Fibroblast of the conjunctiva (primary cell): ENCODE measurements at places on chromosomes 12 and 14.

DNA sequence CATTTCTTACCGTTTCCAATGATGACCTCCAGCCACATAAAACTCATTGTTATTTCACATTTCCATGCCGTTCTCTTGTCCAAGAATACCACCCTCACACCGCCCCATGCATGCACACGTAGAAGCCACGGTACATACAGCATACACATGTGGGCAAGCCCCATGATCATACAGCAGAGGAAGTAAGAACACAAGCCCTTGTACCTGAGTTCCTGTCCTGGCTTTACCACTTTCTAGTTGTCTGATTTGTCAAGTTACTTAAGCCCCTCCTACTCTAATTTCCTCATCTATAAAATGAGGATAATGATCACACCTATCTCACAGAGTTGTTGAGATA lies 59.9 kb downstream of the DUSP16 start:
- no peak for DNase-seq

- no peak for DNase-seq
These were observed 39.9 kb downstream of the MAX start for GRCh38 chr14:65062096-65063075.

DNA sequence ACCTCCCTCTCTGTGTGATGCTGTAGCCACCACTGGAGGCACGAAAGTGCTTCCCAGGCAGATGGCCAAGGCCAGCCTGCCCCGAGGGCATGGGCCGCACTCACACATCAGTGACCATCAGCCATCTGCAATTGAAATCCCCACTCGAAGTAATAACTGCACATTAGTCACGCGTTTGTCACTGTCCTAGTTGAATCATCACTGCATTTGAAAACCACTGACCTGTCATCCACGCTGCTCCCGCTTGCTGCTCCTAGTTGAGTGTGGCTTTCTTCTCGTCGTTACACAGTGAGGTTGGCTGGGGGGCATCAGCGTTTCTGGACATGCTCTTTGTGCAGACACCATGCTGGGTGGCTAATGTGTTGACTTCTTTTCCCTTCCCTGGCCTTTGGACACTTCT lies 176.1 kb downstream of the ADGRD1 start:
- no peak for DNase-seq

GRCh38 chr12:62098132-62098531 lies 162.1 kb upstream of the USP15 start:
- no peak for DNase-seq

- no peak for DNase-seq
These were observed 12.2 kb downstream of the RIMBP2 start for GRCh38 chr12:130703733-130704375.

- no peak for DNase-seq
These were observed 711.9 kb downstream of the C12orf50 start for GRCh38 chr12:87317302-87317701.

- no peak for DNase-seq
These were observed 198.0 kb downstream of the ZFP36L1 start for GRCh38 chr14:68594737-68595380.

GRCh38 chr14:25444381-25444780 lies 394.4 kb upstream of the STXBP6 start:
- DNase-seq = no peak

GRCh38 chr14:72675126-72675525 lies 218.8 kb downstream of the DPF3 start:
- no peak for DNase-seq

DNA sequence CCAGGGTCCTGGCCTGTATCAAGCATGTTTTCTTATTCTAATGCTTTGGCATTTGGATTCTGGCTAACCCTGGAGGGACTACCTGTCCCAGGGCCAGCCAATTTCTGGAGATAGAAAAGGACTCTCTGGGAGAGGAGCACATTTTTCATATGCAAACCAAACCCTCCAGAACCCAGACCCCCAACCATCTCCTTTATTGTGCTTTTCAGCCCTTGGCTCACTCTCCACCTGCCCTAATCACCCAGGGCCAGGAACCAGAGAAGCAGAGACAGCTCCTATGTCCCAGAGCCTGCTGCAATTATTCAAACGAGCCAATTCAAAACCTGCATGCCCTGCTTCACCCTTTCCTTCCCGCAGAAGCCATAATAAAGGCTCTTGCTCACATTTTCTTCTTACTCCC lies 23.8 kb downstream of the HSPB8 start:
- DNase-seq = no peak

DNA sequence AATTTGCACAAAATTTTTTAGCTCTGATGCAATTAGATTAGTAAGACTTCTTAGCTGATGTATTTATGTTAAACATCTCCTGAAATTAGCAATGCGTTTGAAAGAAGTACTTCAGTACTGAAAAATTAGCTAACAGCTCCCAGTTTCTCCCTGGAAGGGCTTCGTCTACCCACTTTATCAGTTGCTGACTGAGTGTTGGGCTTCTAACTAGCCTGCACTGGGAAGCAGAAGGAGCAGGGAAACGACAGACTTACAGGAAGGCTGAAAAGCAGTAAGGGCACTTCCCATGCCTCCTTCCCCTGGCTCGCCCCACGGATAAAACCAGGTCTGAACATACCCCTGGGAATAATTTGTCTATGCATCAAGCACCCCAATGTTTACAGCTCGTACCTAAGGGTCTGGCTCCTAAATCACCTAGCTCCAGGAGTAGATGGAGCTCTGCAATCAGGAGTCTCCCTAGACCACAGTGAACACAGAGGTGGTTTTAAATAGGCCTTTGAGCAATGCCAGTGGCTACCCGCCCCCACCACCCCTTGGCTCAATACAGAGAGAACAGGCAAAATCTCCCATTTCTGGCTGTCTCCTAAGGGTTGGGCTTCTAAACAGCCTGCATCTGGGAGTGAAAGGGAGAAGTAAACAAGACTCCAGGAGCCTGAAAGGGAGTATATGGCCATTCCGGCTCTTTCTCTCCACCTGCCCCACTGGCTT lies 23.7 kb downstream of the A2M start:
- DNase-seq = no peak

DNA sequence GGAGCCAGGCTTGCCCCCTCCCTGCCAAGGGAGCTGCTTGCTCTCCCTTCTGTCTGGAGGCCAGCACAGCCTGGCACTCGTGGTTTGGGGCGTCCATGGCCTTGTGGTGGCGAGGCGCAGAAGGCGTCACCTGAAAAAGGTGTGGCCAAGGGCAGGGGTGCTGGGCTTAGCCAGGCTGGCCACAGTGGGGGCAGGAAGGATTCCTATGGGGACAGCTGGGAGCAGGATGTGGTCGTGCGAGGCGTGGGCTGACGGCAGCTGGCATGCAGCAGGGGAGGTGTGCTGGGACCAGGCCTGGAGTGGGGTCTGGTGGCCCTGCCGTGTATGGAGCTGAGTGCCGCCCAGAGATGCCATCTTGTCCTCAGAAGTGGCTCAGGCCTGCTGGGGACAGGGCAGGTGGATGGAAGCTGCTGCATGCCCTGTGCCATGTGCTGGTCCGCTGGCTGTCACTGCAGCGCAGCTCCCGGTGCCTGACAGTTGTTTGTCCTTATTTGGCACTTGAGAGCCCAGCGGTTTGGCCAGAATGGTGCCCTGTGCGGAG lies 30.0 kb downstream of the SH2B3 start:
- DNase-seq = no peak

GRCh38 chr12:51522696-51523095 lies 68.3 kb upstream of the SCN8A start:
- no peak for DNase-seq

DNA sequence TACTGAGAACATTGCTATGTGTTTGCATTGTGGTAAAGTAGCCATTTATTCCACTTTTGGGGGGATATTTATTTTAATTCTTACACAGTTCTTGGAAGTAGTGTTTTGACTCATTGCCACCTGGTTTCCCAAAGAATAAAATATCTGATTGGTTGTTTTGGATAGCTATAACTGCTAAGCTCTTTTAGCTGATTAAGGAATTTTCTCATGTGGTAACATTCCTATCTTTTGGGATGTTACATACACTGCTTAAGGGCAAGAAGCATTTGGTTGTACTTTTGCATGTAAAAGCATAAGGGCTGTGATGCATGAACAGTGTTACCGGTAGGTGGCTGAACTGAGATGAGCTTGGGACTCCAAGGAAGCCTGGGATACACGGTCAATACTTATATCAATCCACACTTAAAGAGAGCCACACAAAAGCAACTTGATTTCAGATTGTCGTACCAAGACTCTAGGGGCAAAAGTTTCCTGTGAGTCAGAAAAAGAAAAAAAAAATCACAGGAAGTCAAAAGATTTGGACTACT lies 71.4 kb upstream of the PRKD1 start:
- no peak for DNase-seq

DNA sequence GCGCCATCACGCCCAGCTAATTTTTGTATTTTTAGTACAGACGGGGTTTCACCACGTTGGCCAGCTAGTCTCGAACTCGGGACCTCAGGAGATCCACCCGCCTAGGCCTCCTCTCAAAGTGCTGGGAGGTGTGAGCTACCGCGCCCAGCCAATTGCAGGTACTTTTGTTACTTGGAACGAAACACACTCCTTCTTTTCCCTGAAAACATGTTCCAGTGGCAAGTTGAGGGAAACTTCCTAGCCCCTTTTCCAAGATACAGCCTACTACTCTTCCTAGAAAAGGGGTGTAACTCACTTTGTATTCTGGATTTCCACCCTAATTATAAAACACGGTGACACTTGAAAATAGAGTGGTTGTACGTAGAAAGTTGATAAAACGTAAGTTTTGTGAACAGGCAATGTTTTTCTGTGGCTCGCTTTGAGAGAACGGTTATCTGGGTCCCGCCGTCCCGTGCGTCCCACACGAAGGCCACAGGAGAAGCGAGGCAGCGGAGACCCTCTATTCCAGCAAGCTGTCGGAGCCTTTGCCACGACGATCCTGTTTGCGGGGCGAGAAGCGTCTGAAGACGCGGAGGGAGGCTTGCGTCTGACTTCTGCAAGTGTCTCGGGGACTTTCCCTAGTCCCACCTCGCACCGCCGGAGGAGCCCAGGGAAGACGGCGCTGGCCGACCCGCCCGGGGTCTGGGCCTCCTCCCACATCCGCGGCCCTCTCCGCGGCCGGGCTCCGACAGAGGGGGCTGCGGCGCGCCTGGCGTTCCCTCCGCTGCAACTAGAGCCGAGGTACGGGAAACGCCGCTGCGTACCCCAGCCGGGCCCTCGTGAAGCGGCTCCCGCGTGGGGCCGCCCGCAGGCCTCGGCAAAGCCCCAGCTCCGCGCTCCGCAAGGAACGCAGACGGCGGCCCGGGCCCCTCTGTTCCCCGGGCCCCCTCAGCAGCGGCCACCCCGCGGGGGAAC lies 745 bp downstream of the CDCA4 start:
- no peak for DNase-seq

- DNase-seq = no peak
These were observed 1.4 kb downstream of the MYO1A start for GRCh38 chr12:57048423-57049118.

DNA sequence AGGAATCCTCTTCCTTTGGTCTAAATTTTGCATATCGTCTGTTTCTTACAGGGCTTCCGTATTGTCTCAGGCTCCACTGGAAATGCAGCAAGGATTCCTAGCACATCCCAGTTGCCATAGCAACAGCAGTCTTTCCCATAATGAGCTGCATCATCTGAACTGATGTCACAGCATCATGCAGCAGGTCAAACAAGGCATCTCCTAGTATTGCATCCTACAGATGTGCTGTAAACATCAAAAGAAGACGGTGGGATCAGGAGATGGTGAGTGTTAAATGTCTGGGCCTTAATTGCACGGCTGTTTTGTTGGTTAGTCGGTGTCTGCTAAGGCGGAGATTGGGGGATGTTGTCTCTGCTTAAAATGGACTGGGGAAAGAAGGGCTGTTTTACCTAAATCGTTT lies at the start of gene AKAP6:
Gene AKAP6, plus strand, starts transcription at position 153 of the 400 bp plus-strand sequence. CDS start 104,196 bp downstream, outside the sequence.
- no peak for DNase-seq

- no peak for DNase-seq
These were observed 1.5 kb downstream of the COL2A1 start for GRCh38 chr12:48002773-48003218.

GRCh38 chr14:61439779-61440418 lies 118.5 kb downstream of the PRKCH start:
- no peak for DNase-seq

DNA sequence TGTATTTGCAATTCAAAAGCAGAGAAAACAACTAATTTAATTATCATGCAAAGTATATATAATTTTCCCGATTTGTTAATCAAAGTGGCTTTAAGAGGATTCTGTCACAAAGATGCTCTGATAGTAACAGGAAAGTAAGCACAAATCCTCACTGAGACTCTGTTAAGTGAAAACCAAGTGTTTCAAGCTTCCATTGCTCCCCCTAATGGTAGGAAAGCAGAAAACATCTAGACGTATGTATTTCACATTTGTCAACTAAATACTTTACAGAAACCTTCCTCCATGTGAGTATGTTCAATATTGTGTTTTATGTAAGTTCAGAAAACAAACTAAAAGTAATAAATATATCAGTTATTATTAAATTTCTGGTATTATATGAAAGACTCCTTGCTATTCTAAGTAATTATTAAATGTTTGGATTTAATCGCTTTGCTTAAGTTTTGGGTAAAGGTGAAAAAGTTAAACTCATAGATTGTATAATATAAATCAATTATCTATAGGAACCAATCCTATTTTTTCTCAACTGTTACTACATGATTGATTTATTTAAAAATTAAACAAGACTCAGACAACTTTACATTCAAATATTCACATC lies 1.5 kb upstream of the NTS start:
- peak; percentile 56 for DNase-seq

DNA sequence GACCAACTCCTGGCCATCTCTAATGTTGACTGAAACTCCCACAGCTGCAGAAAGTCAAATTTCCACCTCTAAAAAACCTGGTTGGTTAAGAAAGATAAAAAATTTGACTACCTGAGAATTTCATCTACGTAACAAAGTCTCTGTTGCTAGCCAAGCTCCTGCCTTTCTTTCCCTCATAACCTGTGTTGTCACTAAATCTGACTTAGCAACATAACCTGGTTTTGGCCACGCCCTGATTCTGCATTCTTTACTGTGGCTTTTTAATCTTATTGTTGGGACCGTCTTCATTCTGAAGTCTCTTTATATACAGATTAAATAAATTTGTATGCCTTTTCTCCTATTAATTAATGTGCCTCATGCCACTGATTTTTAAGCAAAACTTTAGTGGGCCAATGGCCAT lies 16.1 kb upstream of the CD69 start:
- DNase-seq = no peak

GRCh38 chr14:65359503-65359902 lies 53.0 kb upstream of the FUT8 start:
- no peak for DNase-seq
